SHP77 (cell line): ENCODE measurements at places on chromosomes 6 and 20.

DNA sequence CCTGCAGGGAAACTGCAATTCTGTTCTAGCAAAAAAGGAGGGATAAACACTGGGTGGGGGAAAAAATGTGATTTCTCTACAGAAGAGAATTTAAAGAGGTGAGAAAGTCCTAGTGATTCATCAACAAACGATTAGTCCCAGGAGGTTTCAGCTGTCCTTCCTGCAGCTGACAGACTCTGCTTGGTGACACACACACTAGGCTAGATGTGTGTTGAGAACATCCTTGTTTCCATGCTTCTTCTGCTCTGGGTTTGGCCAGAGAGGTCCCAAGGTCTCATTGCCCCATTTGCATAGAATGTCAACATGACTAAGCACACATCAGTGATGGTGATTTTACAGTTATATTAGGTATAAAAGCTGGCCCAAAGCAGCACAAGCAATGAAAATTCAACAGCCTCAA lies 258.3 kb downstream of the NFATC2 start:
- DNase-seq, result no peak

GRCh38 chr6:104682722-104683643 lies 176.7 kb downstream of the HACE1 start:
- DNase-seq, result peak; percentile 45

DNA sequence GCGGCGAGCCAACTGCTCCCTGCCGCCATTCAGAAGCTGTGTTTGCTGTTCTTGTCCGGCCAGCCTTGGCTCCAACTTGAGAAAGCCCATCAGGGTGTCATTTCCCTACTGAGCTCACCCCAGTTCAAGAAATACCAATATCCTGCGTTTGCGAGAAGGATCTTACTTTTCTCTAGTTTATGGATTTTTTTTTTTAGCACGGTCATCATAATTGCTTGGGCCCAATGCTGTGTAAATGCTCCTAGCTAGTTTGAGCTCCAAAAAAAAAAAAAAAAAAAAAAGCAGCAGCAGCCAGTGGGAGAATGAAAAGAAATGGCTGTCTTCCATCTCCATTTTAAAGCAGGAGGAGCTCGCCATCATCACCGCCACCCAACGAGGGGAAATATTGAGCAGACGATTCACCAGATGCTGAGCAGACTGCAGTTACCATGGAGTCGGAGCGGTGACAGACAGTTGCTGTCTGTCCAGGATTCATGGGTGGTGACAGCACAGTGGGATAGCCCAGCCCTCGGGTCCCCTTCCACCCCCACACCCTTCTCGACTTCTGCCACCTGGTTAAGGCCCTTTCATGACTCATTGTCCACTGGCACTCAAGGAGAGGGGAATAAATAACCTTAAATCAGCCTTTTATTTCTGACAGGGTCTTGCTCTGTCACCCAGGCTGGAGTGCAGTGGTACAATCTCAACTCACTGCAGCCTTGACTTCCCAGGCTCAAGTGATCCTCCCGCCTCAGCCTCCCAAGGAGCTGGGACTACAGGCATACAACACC lies 132.4 kb upstream of the SNX9 start:
- DNase-seq, result no peak

DNA sequence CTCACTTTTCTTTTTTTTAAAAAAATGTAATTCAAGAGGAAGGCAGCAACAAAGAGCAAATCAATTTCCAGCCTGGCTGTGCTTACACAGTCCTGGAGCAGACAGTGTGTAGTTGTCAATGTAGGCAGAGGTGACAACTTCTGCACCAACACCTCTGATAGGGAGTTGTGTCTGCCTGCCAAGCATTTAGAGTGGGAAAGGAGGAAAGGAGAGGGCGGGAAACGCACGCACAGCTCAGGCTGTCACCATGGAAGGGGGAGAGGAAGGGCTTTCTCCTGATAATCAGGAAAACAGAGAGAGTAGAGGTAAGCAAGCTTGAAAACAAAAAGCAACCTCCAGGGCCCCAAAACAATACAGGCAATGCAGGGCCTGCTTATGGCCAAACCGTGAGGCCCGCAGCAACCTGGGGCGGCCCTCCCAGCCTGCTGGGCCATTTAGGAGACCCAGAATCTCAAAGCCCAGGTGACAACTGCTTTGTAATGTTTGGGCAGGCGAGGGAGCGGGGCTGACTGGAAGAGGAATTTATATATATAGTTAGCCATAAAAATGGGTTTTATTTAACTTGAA lies 41.5 kb upstream of the GFOD1 start:
- DNase-seq, result no peak

DNA sequence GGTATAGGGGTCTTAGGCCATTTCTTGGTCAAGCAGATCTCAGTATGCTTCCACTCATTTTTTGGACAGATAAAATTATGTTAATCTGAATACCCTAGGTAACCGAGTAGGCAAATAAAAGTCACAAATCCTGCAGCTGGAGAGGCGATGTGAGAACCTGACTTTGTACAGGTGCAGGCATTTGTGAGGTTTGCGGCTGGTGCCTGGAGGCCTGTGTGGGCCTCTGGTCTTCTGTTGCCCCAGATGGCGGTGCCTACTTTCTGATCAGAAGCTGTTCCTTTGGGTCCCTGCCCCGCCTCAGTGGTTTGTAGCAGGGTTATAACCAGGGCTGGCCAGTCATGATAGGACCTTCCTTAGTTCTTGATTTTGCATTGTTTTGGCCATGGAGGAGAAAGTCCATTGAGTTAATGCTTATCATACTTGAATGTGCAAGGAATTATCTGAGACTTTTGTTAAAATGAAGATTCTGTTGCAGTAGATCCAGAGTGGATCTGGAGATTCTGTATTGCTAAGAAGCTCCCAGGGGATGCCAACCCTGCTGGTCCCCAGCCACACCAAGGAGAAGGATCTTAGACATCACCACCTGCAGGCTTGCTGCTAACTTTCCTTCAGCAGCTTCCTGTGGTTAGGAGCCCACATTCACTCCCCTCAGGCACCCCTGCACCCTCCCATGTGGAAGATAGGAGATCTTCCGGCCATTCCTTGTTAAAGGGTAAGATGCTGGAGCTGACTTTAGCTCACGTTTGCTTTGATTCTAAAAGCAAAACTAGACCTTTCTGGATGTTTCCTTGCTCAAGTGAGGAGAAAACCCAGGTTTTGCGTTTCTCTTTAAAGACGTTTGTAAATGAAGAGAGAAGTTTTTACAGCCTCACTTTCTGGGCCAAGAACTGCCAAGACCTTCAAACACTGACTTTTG lies 50.7 kb downstream of the LRRC1 start:
- DNase-seq, result no peak

- peak; percentile 8 for DNase-seq
Observed at GRCh38 chr6:6803180-6803977, 214.9 kb downstream of the LY86 start.

- no peak for DNase-seq
Observed at GRCh38 chr20:38320221-38320620, 16.3 kb downstream of the BPI start.

GRCh38 chr6:42403421-42403820 lies 48.3 kb downstream of the TRERF1 start:
- no peak for DNase-seq

DNA sequence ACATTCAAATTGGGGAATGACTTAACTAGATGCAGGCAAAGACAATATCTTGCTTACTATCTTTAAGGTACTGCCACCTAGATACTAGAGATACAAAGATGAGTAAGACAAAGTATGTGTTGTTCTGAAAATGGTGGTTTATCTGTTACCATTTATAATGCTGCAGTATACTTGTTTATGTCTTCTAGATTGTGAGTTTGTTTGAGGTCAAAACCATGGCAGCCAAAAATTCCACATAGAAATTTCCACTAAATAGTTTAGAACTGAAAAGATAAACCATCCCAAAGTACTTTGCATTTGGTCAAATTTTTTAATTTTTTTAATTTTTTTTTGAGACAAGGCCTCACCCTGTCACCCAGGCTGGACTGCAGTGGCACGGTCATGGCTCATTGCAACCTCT lies 150.8 kb downstream of the SOX4 start:
- DNase-seq, result no peak

DNA sequence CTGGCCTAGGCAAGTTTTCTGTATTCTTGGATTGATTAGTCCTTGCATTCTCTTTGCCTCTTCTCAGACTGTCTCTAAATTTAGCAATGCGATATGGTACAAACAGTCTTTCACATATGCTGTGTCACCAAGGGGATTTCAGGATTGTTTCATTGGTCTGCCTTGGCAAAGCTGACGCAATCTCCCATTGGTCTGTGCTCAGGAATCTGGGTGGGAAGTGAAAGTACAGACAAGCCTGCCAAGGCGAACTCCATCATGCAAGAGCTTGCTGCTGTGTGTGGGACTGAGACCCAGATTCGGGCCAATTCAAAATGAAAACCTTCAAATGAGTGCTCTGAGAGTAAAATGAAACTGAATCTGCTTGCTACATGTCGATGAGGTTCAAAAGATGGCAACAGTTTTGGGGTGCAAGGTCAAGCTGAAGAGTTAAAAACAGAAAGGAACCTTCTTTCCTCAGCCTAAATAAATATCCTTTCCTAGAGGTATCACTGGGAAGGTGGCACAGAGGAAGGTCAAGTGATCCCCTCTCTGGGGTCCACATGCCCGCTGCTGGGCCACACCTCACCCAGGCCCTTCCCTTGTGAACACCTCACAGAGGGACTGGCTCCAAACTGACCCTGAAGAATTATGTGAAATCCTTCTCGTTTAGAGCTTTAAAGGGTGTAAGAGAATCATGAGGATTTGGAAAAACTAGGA lies 198.8 kb upstream of the PREP start:
- no peak for DNase-seq

DNA sequence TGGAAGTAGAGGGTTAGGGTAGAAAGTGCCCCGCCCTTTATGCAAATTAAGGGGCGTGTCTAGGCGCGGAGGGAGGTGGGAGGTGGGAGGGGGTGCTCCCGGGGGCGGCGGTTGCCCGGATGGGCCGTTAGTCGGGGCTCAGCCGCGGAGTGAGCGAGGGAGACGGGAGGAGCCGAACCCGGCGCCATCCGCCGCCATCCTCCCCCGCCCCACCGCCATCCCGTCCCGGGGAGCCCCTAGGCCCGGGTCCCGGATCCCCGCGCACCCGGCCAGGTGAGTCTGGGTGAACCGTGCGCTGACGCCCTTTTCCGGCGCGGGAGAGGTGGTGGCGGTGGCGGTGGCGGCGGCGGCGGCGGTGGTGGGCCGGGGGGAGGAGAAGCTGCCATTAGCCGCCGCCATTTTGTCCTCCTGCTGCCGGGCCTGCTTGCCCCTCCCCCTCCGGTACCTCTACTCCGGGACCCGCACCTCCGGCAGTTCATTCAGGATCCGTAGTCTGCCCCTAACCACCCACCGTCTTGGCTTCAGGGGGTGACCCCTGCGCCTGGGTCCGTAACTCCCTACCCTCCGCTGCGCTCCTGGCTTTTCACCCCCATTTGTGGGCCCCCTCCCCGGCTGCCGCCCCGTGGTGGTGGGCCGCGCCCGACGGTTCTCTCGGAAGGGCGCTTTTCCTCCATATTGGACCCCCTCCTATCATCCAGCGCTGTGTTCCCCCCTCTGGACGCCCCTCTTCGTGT lies at the start of gene PRRC2A:
Gene PRRC2A, plus strand, starts transcription at position 130 of the 734 bp plus-strand sequence. CDS start 2,075 bp downstream, outside the sequence.
- DNase-seq, result peak; percentile 40

DNA sequence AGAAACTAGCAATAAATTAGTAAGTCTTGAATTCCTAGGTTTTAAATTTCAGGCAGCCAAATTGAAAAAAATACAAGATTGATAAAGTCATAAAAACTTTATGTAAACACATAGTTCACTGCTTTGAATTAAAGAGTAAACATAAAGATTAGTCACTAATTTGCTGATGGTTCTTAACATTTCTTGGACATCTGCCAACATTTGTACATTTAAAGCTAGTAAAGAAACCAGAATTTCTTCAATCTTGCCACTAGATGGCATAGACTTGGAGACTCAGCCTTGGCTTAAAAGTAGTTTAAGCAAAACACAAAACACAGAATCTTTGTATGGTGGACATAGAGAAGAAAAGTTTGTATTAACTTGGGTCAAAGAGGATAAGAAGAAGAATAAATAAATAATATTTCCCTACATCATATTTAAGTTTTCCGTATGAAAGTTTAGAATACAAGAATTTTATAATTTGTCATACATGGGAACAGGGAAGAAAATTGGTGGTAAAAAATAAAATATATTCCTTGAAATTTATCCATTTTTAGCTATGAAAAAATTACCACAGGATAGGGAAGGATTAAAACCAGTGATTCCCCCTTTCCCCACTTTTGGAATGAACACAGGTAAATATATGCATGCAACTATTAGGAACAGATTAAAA lies 41.7 kb upstream of the FAM135A start:
- DNase-seq, result peak; percentile 56

- no peak for DNase-seq
Observed at GRCh38 chr6:124661097-124661661, 301.1 kb upstream of the RNF217 start.

DNA sequence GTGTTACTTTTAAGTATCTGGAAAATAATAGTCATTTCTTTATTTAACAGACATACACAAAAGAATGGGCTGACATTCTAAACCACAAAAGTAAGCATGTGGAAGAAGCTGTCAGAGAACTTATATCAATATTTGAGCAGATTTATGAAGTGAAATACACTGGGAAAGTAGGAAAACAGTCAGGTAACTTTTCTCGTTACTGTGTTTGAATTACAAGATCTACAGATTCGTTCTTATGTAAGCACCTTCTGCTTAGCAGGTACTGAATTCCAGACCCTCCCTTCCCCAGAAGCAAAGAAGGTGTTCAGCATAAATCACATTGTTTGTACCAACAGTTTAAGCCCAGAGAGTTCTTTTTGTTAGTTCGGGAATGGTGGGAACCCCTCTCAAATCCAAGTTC lies 88.0 kb downstream of the DNAH8 start:
- DNase-seq, result no peak

DNA sequence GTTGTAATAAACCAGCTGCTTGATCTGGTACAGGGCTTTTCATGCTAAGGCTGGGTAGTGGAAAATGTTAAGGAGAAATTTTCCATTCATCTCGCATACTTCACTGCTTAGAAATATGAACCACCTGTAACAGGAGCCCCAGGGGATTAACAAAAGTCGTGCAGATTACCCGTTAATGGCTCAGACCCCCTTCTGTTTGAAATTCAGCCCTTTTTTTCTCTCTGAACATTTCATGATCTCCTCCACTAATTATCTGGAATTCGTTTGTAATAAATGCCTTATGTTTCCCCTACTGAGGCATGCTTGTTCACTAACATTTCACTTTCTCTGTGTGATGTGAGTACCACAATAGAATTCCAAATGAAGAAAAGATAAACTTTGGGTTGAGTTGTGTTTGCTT lies 336.4 kb upstream of the HSF2 start:
- DNase-seq, result no peak

GRCh38 chr20:37323985-37324384 lies 22.0 kb upstream of the SRC start:
- DNase-seq, result no peak

DNA sequence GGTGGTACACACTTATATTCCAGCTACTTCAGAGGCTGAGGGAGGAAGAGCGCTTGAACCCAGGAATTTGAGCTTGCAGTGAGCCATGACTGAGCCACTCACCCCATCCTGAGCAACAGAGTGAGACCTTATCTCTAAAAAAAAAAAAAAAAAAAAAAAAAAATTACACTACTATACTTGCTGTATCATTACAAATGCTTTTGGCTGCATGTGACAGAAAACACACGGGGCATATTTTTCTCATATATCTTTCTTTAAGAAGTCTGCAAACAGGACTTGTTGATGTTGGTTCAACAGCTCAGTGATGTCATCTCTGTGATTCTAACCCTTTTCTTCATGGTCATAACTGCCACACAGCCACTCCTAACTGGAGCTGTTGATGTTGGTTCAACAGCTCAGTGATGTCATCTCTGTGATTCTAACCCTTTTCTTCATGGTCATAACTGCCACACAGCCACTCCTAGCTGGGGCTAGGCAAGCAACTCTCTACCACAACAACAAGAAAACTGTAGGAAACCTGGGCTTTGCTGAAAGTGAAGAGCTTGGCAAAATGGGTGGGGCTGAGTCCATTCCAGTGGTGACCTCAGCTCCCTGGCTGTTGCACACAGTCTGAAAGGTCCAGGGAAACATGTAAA lies 19.8 kb downstream of the MTFR2 start:
- no peak for DNase-seq
